ENCODE measurements at places on chromosomes 11 and 22.

GRCh38 chr11:48095779-48096470 is 115.6 kb downstream of the PTPRJ start:
- DNase-seq = no peak

DNA sequence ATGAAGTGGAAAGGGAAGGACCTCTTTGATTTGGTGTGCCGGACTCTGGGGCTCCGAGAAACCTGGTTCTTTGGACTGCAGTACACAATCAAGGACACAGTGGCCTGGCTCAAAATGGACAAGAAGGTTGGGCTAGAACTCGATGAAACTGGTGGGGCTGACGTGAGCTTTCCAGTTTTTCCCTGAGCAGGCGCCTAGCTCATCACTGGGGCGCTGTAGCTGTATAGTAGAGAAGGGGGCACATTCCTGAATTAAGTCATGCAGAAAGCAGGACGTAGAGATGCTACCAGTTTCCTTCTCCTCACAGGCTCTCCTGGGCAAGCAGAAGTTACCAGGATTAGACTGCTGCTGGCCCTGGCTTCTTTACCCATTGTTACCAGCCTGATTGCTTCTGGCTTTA is 33.3 kb downstream of the NF2 start:
- DNase-seq = no peak

DNA sequence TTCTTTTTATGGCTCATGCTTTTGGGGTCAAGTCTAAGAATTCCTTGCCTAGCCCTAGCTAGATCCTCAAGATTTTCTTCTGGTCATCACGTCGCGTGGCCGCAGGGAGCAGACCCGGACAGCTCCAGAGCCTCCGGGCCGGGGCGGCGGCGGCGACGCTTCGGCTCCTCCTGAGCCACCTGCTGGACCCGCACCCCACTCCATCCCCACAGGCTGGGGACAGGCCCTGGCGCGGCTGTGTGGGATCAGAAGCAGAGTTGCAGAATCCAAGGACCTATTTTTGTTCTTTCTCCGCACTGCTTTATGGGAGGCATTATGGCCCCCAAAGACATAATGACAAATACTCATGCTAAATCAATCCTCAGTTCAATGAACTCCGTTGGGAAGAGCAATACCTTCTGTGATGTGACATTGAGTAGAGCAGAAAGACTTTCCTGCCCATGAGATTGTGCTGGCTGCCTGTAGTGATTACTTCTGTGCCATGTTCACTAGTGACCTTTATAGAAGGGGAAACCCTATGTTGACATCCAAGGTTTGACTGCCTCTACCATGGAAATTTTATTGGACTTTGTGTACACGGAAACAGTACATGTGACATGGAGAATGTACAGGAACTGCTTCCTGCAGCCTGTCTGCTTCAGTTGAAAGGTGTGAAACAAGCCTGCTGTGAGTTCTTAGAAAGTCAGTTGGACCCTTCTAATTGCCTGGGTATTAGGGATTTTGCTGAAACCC is 12.4 kb upstream of the SCARF2 start:
- DNase-seq = no peak

DNA sequence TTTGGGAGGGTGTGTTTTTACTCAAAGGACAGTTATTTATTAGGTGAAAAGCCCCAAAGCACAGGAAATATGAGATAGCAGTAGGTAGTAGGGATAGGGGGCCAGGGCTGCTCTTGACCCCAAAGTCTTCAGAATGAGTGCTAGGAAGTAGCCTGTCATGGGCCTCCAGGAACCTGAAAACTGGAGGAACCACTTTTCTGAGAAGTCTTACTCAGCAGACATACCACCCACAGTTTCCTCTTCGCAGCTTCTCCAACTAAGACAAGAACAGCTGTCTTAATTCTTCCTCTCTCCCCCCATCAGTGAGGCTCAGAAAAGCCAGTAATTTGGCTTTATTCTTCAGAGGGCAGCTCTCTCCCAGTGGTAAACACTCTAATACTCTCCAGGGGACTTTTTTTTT is 84.0 kb upstream of the CTSC start:
- DNase-seq = peak; percentile 33

DNA sequence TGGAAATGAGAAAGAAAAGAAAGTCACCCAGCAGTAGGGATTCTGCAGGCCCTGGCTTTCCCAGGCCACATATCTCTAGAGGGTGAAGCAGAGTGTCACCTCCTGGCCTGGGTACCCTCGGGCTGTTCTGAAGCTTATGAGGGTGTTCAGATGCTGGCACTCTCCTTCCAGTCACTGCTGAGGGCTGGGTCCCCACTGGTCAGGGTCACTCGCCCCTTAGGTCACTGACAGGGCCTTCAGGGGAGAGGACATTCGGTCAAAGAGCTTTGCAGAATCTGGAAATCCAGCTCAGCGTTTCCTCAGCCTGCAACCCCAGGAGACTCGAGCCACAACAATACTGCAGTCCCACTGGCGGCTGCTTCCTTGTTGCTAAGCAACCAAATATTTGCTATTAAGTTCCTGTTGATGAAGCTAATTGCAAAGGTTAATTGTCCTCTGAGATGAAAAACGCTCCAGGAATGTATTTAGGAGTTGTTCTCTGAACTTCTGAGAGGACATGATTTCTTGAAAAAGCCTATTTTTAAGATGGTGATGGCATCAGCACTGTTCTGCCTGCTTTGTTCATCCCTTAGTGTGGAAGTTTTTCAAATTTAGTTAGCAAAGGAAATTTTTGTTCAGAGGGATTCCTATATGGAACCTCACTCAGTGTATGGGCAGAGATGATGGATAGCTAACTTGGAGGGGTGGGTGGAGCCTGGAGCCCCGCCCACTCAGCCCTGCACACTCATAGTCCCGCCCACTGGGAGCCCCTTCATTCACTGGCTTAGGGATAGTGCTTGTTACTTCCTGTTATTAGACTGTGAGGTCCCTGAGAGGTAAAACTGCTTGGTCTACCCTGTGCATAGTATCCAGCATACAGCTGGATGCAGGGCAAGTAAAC is 109.2 kb downstream of the CSNK2A3 start:
- DNase-seq = no peak

DNA sequence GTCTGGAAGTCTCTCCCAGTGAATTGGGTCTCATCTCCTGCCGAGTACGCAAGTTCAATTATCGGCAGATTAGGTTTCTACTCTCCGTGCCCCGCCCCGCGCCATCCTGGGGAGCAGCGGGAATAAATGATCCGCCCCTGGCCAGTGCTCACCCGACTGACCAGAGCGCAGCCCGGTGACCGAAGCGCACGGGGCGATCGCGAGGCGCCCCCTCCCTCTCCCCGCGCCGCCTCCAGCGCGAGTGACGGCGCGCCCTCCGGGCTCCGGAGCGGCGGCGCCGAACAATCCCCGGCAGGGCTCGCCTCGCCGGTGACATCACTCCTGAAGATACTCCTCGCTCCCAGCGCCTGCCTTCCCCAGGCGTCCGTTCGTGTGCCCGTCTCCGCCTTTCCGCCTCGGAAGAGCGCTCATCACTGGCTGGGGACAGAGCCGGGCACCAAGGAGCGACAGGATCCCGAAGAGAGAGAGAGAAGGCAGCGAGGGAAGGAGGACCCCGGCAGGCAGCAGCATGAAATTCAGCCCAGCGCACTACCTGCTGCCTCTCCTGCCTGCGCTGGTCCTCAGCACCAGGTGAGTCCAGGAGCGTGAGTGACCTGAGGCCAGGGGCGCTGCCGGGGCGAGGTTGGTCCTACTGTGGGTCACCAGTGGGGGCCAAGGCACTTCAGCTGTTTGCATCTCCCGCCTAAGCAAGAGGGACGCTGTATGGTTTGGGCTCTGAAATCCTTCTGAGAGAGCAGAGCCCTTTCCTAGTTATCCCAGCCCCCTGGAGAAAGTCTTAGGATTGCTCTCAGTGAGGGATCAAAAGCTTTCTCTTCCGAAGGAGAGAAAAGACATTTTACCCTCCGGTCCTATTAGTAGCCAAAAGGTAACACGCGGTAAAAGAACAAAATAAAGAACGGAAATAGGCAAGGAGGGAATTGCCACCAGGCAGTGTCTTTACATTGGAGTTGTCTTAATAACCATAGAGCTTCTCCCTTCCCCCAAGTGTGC is at the start of gene LUZP2:
TSS of gene LUZP2 (plus strand) at position 318 of the 990 bp plus-strand sequence.
- peak; percentile 56 for DNase-seq

DNA sequence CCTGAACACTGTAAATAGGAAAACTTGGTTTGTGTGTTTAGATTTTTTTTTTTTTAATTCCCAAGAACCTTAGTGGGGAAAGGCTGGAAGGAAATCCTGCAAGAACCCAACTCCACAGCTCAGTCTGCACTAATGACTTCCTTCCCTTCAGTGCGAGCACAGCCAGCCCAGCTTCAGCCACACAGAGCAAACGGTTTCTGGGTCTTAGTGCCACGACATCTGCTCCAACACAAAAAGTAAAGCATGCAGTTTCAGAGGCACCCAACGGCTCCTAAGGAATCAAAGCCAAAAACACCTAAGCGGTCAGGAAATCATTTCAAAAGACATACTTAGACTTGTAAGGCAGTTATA is 236.1 kb downstream of the TTC28 start:
- DNase-seq = peak; percentile 83

- no peak for DNase-seq
These were observed 22.0 kb downstream of the IFT27 start for GRCh38 chr22:36753916-36754315.
